Activated T-cell treated with anti-CD3 and anti-CD28 coated beads for 1 hour (primary cell): ENCODE measurements at places on chromosomes 7 and 10.

DNA sequence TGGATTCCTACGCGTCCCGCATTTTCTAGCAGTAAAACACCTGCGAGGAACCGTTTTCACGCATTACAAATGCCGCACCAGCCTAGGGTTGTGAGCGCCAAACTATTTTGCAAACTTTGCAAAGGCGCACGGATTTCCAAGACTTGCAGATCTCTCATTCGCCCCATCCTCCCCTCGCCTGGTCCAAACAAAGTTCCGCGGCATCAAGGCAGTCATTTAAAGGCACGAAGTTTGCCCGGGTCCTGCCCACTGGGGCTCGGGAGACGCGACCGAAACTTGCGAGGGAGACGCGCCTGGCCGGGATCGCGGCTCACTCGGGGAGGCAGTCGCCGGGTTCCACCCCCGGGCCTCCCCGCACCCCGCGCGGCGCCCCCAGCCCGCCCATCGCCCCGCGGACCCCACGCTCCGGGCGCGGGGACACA, 613 bp downstream of the USP6NL start:
- DNase-seq: no peak

GRCh38 chr10:130411496-130412085, 275.4 kb downstream of the GLRX3 start:
- no peak for DNase-seq

DNA sequence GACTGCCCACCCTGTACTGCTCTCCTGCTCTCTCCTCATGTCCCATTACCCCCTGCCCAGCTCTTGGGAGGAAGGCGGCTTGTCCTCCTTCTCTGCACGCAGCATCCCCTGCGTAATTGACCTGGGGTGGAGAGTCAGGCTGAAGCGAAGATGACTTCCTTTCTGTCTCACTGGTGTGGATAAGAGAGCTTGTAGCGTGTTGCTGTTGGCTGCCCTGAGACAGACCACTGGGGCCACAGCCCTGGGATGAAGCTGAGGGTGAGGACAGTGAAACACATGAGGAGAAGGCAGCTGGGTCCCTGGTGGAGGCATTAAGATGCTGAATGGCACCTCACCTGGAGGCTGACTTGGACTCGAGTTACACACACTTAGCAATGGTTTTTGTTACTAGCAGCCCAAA, 310.3 kb upstream of the ZNF32 start:
- no peak for DNase-seq

DNA sequence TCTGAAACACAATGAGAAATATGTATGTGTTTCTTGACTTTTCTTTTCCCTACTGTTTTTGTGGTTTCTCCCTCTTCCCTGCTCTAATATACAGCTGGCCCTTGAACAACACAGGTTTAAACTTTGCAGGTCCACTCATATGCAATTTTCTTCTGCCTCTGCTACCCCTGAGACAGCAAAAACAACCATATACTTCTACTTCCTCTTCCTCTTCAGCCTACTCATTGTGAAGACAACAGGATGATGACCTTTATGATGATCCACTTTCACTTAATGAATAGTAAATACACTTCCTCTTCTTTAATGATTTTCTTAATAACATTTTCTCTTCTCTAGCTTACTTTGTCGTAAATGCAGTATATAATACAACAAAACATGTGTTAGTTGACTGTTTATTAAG, 35.0 kb upstream of the DGKB start:
- DNase-seq: no peak

- DNase-seq: no peak
These were observed 99.1 kb downstream of the NRP1 start for GRCh38 chr10:33235251-33235884.

DNA sequence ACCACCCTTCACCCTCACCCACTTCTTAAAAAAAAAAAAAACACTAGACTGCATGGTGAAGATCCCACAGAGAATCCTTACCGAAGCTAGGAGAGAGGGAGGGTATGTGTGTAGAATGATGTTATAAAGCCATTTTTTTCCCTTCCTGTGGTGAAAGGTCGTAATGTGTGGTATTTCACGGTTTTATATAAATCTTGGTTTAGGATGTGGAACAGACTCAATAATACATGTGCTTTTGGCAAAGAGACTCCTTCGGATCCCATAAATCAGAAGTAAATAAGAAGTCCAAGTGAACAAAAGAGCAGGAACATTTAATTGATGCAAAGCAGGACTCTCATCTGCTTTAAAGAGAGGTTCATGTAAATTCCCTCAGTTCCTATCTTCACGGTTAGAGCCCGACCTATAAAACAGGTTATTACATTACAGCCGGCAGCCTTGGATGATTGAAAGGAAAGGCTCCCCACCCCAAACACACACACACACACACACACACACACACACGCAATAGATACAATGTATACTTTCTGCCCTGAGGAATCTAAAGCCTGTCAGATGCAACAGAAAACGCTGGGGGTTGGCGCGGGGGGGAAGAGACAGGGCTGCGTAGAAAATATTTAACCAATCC, 8.8 kb downstream of the DLX5 start:
- DNase-seq: no peak

DNA sequence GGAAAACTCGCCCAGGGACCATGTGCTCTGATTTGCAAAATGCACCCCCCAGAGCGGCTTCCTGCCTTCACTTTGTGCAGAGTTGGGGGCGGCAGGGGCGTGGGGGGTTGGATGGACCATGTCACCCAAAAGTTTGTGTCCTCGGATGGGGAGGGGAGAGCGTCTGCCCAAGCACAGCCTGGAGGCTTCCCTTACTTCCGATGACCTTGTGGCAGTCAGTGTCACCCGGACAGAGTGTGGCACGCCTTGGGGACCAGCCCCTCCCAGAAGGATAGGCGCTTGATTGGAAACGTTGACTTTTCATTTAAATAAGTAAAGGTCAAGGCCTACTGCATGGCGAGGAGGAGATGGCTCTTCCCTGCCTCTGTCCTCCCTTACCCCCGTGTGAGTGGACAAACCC, 71.6 kb downstream of the LHPP start:
- no peak for DNase-seq

DNA sequence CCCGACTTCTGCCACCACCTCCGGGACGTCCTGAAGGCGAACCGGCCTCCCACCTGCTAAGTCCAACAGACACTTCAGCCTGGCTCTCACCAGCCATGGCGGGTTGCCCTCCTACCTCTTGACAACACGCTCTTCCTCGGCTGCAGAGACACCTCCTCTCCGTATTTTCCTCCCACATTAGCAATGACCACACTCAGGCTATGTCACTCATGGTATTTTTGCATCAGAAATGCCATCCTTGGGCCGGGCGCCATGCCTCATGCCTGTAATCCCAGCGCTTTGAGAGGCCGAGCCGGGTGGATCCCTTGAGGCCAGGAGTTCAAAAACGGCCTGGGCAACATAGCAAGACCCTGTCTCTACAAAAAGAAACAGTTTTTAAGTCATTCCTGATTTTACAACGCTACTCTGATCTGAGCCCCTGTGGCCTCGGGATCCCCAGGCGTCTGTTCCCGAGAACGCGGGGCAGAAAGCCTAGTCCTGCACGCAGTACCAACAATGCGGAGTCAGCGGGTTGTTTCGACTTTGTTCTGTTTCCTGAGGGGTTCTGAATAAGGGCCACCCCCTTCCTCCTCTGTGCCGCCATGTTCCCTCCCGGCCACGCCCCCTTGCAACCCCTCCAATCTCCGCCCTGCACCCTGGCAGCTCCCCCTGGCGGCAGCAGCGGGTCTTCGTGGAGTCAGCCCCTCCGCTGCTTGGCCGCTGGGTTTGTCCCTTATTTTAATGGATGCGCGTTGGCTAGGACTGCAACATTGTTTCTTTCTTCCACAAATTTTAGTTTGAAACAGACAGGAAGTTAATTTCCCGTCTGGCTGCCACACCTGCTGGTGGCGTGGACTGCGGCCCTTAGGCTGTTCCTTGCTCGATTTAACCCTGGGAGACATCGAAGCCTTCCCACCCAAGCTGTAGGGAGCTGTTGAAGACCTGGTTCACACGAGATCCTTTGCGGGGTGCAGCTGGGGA, 9.7 kb upstream of the ZFAND2A start:
- peak; percentile 93 for DNase-seq

DNA sequence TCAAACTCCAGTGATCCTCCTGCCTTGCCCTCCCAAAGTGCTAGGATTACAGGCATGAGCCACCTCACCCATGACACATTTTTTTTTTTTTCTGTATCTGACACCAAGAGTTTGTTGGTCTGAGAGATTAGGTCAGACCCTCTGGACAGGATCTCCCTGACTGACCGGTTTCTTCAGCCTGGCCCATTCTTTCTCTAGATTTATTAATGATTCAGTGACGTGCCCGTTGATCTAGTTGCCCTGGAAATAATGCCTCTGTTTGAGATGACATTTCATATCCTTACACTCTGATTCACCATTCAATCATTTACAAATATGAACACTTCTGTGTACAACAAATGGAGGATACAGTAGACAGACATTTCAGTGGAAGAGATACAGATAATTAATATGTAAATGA, 1.4 kb upstream of the ZNF212 start:
- DNase-seq: no peak

- no peak for DNase-seq
These were observed 19.1 kb downstream of the TMEM176B start for GRCh38 chr7:150781103-150781502.

DNA sequence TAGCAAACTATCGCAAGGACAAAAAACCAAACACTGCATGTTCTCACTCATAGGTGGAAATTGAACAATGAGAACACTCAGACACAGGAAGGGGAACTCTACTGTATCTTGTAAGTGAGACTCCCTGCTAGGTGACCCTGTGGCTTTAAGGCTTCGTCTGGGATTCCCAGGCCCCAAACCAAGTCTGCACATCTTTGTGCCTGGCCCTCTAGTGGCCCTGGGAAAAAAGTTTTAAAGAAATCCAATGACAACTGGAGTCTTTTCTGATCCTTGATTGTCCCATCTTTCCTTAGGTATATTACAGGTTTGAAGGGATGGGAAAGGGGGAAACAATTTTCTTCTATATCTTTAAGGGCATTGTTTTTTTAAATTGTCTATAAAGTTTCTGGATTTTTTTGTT, 10.6 kb upstream of the LIPM start:
- no peak for DNase-seq

DNA sequence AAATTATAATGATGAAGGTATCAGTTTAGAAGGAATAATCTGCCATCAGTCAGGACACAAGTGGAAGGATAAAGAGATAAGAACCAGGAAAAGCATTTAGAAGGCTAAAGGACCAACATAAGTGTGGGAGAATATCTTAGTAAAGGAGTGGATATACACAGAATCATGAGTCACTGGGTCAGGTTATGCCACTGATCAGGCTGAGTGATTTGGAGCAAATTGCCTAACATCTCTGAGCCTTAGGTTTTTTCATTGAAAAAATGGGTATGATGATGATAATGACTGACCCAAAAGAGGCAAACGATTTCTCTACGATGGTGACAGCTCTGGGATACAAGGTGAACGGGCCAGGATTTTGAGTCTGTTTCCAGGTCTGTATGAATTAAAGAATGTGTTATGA, 2.8 kb upstream of the CUL1 start:
- no peak for DNase-seq

DNA sequence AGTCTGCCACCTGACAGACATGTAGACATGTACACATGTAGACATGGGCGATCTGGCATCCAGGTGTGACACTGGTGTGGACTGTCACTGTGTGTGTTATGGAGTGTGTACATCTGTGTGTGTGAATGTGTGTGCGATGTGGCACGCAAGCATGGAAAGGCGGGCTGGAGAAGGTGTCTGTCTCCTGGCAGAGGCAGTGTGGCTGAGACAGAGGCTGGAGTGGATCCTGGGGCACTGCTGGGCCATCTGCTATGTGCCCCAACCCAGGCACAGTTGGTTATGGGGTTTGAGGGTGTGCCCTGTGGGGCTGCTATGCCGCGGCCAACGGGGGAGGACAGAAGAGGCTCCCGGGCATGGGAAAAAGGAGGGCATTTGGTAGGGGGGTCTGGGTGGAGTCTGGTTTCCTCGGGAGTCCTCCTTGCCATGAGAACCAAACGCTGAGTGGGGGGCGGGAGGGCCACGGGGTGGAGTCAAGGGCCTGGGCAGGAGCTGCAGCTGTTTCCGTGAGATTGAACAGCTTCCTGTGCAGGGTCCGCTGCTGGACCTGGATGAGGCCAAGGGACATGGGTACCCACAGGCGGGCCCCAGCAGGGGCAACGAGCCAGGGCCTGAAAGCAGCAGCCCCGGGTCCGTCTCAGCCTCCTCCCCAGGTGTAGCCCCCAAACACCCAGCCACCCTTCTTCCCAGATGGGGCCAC, 1.3 kb downstream of the ELN start:
- DNase-seq: no peak

DNA sequence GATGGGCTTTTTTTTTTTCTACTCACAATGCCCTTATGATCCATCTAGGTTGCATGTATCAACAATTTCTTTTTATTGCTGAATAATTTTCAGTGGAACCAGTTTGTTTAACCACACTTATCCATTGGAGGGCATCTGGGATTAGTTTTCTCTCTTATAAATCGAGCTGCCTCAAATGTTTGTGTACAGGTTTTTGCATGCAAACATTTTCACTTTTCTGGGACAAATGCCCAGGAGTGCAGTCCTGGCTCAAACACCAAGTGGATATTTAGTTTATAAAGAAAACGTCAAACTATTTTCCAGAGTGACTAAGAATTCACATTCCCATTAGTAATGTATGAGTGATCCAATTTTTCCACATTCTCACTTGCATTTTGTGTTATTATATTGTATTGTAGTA, 313.4 kb downstream of the CXCL12 start:
- DNase-seq: no peak

DNA sequence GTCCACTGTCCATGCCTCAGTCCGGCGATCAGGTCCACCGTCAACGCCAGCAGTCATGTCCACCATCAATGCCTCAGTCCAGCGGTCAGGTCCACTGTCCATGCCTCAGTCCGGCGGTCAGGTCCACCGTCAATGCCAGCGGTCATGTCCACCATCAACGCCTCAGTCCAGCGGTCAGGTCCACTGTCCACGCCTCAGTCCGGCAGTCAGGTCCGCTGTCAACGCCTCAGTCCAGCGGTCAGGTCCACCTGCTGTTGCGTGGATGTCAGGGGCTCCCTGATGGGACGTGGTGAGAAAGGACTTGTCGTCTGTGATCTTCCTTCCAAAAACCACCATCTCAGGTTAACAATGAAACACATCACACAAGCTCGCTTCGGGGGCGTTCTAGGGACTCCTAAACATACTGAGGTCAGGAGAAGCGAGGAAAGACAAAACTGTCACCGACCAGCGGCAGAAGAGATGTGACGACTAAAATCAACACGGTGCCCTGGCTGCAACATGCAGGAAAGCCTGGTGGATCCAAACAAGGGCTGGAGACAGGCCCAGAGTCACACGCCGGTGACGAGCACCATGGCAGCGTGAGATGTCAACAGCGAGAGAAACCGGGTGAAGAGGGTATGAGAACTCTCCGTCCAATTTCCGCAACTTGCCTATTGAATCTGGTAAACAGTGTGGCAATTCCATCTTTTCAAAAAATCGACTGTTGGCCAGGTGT, 264.2 kb downstream of the MAD1L1 start:
- DNase-seq: no peak

GRCh38 chr7:35026150-35026549, 11.1 kb downstream of the DPY19L1 start:
- DNase-seq: no peak

DNA sequence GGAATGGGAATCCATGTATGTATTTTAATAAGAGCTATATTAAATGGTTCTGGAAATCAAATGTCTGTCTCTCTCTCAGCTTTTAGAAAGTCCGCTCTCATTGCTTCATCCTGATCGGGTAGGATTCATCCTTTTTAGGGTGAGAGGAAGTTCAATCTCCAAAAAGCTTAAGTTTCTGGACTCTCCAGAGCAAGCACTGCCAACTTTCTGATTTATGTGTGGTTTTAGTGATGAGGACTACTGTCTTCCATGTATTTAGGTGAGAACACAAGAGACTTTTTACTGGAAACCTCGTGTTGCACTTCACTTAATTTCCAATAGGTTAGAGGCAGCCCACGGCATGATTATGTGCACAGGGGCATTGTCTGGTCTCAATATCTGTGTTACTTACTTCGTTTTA, 267.9 kb downstream of the SUGCT start:
- no peak for DNase-seq
